Kidney (tissue), 22 donors: ENCODE measurements at places on chromosomes 4 and X. TPM values are rescaled to one million over a fixed set of nuclear protein-coding genes. Genes with fewer than 3 reads are reported as not detected.

DNA sequence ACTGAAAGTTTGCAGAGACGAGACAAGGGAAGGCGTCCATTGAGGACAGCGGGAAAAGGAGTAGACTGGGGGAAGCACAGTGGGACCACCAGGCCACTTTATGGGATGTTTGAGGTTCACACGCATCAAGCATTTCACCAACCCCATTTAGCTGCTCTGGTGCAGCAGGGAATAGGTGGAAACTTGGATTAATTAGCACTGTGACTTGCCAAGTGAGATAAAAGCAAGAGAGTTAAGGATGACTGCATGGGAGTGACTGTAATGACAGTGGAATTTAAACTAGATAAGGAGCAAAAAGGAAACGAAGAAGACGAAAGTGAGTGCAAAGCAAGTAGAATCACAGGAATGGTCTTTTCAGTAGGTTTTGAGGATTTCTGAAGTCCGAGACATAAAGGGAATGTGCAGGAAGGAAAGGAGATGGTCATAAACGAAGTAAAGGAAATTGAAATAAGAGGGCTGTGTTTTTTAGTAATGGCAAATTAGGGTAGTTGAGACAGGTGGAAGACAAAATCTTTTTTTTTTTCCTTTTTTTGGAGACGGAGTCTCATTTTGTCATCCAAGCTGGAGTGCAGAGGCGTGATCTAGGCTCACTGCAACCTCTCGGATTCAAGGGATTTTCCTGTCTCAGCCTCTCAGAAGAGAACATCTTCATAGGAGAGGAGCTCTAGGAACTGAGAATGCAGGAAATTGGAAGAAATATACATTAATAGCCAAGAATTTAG, 119.0 kb upstream of the MAP9 start:
- no peak for DNase-seq

DNA sequence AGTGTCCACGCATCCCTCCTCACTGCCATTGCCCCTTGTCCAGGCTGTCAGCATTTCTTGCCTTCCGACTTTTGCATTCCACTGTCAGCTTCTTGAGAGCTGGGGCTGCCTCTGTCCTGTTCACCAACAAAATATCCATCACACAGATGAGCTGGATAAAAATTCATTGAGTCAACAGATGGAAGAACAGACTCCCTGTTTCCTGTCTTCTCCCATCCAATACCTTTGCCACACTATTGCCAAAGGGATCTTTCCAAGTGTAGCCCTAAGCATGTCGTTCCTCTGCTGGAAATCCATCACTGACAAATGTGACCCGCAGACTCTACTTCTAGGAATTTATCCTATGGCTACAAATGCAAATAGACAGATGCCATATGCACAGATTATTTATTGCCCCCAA, 78.0 kb upstream of the PJA1 start:
- no peak for DNase-seq

DNA sequence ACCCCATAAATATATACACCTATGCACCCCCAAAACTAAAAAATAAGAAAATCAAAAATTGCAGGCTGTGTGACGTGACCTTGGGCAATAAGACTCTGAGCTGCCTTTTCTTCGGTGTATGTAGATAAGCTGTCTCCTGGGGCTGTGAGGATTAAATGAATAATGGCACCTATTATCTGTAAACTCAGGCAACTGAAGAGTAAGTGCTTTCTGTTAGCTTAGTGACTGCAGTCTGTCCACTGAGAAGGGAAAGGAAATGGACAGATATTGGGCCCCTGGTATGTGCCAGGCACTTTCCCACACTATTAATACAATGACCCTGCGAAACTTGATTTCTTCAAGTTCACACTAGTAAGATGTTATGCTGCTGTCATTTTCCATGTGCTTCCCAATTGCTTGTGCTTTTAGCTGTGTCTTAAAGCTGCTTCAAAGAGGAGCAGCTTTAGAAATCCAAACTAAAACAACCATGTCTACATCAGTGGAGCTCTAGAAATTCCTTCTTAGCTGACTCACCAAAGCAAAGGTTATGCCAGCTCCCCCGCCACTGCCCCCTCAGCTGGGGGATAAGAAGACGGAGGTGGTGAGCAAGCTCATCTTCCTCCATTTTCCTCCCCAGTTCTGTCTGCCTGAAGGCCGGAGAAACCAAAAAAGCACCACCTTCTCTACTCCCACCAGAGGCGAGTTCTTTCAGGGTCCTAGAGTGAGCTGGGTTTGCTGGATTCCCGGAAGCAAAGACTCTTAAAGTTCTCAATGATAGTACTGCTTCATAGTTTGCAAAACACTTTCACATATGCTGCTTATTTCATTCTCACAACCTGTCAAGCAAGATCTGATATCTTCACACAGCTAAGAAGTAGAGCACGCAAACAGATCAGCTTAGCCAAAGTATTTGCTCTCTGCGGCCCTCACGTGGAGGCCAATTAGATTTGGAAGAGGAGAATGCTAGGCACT, 8.8 kb upstream of the DGAT2L6 start:
- peak; percentile 30 for DNase-seq

DNA sequence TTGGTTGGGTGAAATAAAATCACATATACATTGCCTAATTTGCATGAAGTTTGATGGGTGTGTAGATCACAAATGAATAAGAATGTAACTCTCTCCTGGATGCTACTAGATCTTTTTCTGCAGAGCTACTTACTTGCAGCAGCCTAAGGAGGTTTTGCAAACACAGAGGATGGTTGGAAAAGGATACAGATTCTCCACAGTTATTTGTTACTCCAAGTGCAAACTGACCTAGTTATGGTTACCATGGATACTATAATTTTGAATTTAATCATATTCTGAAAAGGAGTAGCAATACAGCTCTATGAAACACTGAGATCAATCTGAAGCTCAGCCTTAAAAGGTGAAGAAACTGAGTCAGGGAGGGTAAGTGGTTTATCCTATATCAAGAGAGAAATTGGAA, 9.1 kb upstream of the ARHGEF38 start:
- no peak for DNase-seq

- DNase-seq, result no peak
These were observed 11.3 kb downstream of the DTHD1 start for GRCh38 chr4:36292556-36293188.

DNA sequence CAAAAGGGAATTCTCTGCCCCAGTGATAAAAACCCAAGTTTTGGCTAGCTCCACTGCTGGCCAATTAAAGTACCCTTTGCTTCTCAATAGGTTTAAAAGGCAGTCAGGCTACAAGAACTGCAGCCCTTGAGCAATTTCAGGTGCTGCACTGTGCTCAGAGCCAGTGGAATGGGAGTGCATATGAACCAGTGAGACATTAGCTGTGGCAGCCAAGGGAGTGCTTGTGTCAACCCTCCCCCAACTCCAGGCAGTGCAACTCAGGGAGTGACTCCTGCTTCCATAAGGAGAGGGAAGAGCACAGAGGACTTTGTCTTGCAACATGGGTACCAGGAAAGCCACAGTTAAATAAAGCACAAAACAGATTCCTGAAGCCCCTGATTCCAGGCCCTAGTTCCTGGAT, 61.6 kb upstream of the VAMP7 start:
- no peak for DNase-seq

Gene IL13RA1
- polyA plus RNA-seq, result 26.5 TPM

DNA sequence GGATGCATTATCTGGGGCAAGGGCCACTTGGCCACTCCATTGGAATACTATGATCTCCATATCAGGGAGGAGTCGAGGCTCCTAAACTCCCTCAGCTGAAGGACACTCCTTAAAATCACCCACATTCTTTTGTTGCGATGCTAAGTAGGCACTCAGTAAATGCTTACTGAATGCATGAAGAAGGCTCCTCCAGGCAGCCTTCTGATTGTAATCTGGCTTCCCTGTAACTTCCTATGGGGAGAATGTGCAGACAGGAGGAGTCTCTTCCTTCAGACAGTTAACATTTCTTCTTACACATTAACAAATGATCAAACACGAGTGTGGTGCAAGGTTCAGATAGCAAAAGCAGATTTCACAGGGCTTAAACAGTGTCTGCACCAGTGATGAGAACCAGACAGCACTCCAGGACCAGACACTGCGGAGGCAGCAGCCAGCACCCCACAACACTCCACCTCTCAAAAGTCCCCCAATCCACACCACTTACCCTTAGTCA, 21.4 kb upstream of the USO1 start:
- no peak for DNase-seq
